Fibroblast of the aortic adventitia (primary cell): ENCODE measurements at places on chromosomes 7 and 10. TPM values are rescaled to one million over a fixed set of nuclear protein-coding genes. Genes with fewer than 3 reads are reported as not detected.

GRCh38 chr7:117169907-117170306 lies 153.0 kb downstream of the WNT2 start:
- DNase-seq, result no peak

The FBXL13 gene
- 2.9 and 3.4 TPM in 2 replicates for total RNA-seq

The CHST3 gene
- 18.6 and 19.3 TPM in 2 replicates for total RNA-seq

- DNase-seq, result no peak
Observed at GRCh38 chr10:113100281-113100680, 150.2 kb downstream of the TCF7L2 start.

DNA sequence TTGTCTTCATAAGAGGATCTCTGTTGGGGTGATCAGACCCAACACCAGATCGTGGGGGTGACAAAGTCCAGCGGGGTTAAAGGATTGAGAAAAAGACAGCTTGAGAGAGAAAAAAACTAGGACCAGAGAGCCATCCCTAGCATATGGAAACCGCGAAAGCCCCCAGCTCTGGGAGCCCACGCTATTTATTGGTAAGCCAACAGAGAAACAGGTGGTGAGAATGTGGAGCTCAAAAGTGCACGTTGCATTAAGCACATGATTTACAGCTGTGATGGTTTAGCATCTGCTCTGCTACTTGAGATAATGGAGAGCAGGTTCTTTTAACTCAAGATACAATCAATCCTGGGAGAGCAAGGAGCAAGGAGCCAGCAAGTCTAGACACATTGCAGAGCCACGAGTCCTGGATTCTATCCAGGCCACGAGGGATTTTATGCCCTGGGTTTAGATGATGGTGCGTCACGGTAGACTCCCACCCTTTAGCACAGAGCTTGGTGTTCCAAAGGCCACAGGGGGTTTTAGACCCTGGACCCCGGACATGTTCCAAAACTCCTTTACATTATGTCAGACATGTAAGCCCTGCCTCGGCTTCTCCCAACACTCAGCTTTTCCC lies 755.2 kb upstream of the SORCS1 start:
- DNase-seq, result no peak

- DNase-seq, result no peak
Observed at GRCh38 chr10:44101082-44101481, 283.8 kb downstream of the CXCL12 start.

- DNase-seq, result no peak
Observed at GRCh38 chr7:15567652-15568051, 5.8 kb upstream of the AGMO start.

The GDF2 gene
- not detected in 2 replicates for total RNA-seq

The A1CF gene
- total RNA-seq, result not detected in 2 replicates

- no peak for DNase-seq
Observed at GRCh38 chr7:74412056-74412455, 41.6 kb upstream of the GTF2IRD1 start.

The PON1 gene
- not detected in 2 replicates for total RNA-seq

DNA sequence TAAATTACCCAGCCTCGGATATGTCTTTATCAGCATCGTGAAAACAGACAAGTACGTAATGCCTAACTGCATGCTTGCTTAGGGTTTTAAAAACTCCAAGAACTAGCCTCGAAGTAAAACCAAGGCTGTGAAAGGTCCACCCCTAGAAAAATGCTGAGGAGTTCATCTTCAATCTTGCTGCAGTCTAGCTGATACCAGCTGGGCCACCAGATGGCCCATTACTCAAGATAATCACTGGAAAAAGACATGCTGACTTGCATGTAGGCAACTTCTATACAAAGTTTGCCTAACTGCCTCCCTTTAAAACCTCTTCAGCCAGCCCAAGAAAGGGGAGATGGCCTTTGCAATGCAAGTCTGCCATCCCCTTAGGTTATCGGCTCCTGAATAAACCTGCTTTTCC lies 614.1 kb downstream of the GALNT17 start:
- no peak for DNase-seq

DNA sequence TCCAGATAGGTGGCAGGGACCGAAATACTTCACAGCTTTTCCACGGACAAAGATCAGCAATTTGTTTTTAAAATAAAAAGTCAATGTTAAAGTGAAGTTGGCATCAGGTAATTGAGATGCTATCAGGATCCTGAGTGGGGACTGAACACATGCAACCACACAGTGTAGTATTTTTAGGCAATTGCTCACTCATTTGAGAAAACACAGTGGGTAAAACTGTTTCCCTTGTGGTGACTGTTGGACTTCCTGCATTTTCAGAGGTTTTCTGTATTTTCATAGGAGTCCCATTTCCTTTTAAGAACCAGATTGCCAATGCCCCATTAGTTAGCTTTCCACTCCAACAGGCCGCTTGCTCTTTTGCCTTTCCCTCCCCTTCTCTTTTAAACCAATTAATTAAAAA lies 159.5 kb upstream of the ZNF32 start:
- no peak for DNase-seq

- DNase-seq, result peak; percentile 12
Observed at GRCh38 chr7:113120647-113121046, 2.3 kb upstream of the SMIM30 start.

DNA sequence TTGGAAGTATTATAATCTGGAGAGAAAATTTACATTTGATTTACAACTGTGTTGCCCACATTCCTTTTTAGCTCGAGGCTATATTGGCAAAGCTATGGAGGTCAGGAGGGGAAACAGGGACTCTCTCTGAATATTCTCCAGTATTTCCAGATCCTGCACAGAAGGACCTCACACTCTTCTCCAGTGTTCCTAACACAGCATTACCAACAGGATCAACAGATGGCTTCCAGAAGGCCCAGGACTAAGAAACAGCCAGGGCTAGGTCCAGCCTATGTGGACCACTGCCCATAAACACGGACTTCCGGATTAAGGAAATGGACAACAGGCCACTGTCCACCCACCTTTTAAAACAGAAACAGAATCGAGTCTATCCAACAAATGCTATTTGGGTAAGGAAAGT lies 65.3 kb downstream of the CHCHD3 start:
- DNase-seq, result no peak

GRCh38 chr10:80580638-80581468 lies 43.2 kb downstream of the SH2D4B start:
- no peak for DNase-seq

DNA sequence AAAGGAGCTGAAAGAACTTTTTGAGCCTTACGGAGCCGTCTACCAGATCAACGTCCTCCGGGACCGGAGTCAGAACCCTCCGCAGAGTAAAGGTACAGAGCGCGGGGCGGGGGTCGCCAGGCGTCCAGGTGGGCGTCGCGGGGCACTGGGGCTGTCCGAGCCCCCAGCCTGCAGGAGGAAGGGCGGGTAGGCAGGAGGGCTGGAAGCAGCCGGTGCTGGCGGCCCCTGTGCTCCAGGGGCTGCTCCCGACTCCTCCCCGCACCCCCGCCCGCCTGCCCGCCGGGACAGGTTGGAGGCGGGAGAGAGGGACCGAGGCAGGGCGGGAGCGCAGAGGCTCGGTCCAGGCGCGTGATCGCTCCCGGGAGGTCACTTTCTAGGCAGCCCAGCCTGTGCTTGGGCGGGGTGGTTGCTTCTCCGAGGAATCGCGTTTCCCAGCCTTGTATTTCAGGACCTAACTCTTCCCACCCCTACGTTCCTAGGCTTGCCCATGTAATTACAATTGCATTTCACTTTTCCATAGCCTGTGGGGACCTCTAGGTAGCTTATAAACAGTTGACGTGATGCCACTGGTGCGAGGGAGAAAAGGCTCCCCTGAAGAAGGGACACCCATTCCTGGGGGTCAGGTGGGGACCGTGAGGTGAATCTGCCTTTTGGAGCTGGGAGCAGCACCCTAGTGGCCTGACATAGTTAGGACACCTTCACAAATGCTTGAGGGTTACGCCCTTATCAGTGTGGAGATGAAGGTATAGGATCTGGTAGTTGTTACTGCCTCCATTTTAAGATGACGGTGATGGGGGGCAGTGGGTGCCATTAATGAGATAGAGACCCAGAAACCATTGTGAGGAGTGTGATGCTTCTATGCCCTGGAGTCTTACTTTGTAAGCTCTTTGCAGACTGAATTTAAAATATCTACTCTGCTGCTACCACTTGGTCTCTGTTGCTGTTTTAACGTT lies 148.2 kb downstream of the CELF2 start:
- DNase-seq, result peak; percentile 42
